ENCODE measurements at places on chromosomes 7 and 10.

DNA sequence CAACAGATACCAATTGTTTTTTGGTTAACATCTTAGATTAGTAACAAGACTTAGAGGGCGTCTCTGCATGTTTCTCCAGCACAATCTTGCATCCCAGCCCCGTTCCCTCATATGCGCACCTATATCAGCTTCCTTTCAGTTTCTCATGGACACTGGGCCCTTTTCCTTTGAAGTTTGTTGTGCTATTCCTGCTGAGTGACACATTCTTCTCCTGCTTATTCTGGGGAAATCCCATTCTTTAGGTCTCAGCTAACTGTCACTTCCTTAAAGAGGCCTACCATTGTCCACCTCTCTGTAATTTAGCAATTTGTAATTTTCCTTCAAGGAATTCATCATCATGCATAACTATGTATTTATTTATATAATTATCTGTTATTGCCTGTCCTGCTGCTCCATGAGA, 110.3 kb upstream of the STEAP1B start:
- H3K36me3 ChIP-seq = no peaks in the 10 kb centered on the region
- peaks cover 16% of the 10 kb centered on the region for H3K27me3 ChIP-seq
- H3K4me1 ChIP-seq = no peaks in the 10 kb centered on the region
- H3K4me3 ChIP-seq = no peak overlapping the region
- DNase-seq = no peak
- H3K27ac ChIP-seq = no peak overlapping the region

DNA sequence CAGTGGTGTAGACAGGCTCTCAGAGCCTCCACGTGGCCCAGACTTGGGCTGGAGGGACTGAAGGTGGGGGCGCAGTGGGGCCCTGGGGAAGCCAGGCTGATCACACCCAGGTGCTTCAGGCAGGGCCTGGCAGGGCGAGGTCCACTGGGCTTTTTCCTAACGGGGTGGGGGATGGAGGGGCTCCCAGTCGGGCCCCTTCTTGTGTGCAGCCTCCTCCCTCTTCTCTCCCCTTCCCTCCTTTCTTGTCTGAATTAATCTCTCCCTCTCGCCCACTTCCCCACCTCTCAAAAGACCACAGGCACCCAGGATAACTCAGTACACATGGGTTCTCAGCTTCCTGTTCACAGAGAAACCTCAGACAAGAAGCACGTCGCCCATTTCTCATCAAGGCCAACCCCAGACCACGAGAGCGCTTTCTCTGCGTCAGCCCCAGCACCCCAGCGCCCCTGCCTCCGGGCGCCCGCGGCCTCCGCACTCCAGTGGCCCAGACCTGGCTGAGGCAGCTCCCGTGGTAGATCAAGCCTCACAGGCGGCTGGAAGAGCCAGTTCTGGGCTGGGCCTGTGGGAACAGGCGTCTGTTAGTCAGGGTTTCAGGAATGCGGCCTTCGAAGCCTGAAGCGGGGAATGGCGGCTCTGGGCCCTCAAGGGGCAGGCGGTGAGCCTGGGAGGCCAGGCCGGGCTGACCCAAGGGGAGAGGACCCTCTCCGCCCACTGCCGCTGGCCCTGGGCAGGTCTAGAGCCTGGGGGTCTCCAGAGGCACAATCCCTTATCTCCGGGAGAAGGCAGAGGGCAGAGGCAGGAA, 50.6 kb downstream of the PWWP2B start:
- H3K27ac ChIP-seq = peak overlapping the region; percentile 96
- H3K4me1 ChIP-seq = peaks cover 21% of the 10 kb centered on the region
- H3K27me3 ChIP-seq = no peaks in the 10 kb centered on the region
- peak overlapping the region; percentile 77 for H3K4me3 ChIP-seq

- peaks cover 11% of the 10 kb centered on the region for H3K36me3 ChIP-seq
- H3K27me3 ChIP-seq = no peaks in the 10 kb centered on the region
- H3K4me3 ChIP-seq = no peak overlapping the region
- no peak for DNase-seq
- H3K27ac ChIP-seq = peak overlapping the region; percentile 85
Measured at GRCh38 chr10:43172645-43173044, 34.4 kb downstream of the CSGALNACT2 start.

GRCh38 chr7:21300692-21301091, 127.2 kb upstream of the SP4 start:
- H3K4me3 ChIP-seq = no peak overlapping the region
- no peaks in the 10 kb centered on the region for H3K36me3 ChIP-seq
- DNase-seq = no peak
- H3K27ac ChIP-seq = no peak overlapping the region

DNA sequence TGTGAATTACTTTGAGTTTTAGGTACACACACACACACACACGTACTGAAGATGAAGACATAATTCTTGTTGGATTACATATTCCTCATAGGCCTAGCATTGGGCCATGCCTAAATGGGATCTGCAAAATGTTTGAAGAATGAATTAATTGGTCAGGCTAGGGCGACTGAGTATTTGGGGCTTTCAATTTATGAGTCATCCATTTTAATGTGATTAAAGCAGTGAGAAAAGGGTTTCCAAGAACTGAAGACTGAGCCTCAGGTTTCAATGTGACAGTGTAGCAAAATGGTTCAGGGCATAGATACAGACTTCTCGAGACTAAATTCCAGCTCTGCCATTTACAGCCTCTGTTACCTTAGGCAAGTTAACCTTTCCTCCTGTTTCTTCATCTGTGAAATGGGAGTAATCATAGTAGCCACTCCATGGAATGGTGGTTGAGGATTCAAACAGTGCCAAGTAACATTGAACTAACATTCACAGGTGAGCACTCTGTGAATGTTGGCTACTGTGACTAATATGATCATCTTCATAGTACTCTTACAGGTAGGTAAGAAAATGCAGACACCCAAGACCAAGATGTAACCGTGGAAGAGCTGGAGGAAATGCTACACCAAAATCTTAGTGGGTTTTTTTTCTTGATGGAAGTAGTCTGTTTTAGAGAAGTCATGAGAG, 7.6 kb downstream of the BPGM start:
- H3K4me3 ChIP-seq = no peak overlapping the region
- no peak for DNase-seq
- peaks cover 34% of the 10 kb centered on the region for H3K36me3 ChIP-seq
- H3K4me1 ChIP-seq = peaks cover 34% of the 10 kb centered on the region

- H3K27ac ChIP-seq = no peak overlapping the region
- H3K27me3 ChIP-seq = peaks cover 3% of the 10 kb centered on the region
- H3K36me3 ChIP-seq = no peaks in the 10 kb centered on the region
- no peak for DNase-seq
- H3K4me3 ChIP-seq = no peak overlapping the region
- H3K4me1 ChIP-seq = no peaks in the 10 kb centered on the region
Measured at GRCh38 chr10:48573045-48573444, 31.8 kb downstream of the ARHGAP22 start.

DNA sequence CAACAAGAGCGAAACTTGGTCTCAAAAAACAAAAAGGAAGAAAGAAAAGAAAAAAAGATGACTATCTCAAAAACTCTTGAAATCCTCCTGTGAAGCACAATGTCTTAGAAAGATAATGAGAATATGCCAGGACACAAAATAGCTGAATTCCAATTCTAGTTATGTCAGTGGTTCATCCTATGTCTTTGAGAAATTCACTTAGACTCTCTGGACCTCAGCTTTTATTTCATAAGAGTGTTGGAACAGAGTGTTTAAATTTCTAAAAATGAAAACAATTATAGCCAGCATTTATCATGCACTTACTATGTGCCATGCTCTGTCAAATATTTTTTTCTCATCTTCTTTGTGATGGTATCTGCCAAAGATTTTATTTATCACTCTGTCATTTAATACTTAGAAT, 13.3 kb upstream of the HYCC1 start:
- H3K27ac ChIP-seq = no peak overlapping the region
- DNase-seq = no peak
- H3K4me3 ChIP-seq = no peak overlapping the region
- H3K27me3 ChIP-seq = peaks cover 7% of the 10 kb centered on the region
- H3K4me1 ChIP-seq = no peaks in the 10 kb centered on the region
- H3K36me3 ChIP-seq = no peaks in the 10 kb centered on the region

GRCh38 chr10:109393425-109393824, 529.9 kb downstream of the XPNPEP1 start:
- DNase-seq = no peak
- H3K4me1 ChIP-seq = no peaks in the 10 kb centered on the region
- no peak overlapping the region for H3K27ac ChIP-seq
- H3K36me3 ChIP-seq = no peaks in the 10 kb centered on the region
- H3K4me3 ChIP-seq = no peak overlapping the region

Data from naive thymus-derived CD8-positive, alpha-beta T cell (primary cell).